ENCODE measurements at places on chromosomes 1 and 21.

DNA sequence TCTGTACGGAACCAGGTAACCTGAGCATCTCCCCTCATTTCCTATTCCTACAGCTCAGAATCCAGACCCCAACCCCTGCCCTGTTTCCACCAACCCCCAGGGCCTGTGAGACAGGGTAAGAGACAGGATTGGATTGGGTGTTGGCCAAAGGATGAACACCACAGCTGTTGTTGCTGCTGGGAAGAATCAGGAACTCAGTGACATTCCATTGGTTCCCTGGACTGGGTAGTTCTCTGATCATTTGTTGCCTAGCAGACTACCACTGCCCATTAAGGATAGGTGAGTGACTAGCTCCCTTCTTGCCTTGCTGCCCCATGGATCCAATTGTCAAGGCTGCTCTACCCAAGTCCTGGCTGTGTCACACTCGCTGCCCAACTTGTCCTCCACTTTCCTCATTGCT is 10.0 kb downstream of the NCSTN start:
- no peak for DNase-seq

DNA sequence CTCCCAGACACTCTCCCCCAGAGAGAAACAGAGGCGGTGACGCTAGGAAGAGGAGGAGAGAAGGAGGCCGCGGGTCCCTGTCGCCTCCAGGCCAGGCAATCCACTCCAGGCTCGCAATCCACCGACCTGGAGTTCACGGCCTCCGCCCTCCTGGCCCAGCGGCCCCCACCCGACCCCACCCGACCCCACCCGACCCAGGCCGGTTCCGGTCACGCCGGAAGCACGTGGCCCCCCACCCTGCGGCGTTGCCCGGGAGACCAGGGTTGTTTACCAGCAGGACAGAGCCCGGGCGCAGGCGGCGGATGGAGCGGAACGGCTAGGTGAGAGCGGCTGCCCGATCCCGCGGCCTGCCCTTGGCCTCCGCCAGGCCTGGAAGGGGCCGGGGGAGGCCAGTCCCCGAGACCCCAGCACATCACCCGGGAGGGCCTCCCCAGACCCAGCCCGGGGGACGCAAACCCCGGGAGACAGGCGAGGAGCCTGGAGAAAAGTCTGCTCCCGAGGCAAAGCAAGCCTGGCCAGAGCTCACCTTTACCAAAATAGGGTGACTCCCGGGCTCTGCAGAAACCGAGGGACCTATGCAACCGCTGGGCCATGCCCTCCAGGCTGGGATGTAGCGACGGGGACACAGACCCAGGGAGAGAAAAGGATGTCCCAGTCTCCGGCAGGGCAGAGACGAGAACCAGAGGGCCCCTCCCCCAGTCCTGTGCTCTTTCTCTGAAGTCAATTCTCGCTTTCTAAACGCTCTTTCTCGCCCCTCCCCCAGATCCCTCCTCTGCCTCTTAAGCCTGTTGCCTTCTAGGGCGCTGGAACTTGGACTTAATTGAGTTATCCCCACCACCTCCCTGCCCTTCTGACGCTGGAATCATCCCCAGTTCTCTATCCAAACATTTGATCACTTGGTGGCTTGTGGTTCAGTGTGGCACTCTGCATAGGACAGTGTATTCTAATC is at the start of the genes PLA2G2C and UBXN10:
TSS of gene PLA2G2C (minus strand) at position 685 of the 949 bp plus-strand sequence. CDS start 9,155 bp downstream, outside the sequence.
TSS of gene UBXN10 (plus strand) at position 263 of the 949 bp plus-strand sequence. CDS start 4,466 bp downstream, outside the sequence.
- DNase-seq, result peak; percentile 28

DNA sequence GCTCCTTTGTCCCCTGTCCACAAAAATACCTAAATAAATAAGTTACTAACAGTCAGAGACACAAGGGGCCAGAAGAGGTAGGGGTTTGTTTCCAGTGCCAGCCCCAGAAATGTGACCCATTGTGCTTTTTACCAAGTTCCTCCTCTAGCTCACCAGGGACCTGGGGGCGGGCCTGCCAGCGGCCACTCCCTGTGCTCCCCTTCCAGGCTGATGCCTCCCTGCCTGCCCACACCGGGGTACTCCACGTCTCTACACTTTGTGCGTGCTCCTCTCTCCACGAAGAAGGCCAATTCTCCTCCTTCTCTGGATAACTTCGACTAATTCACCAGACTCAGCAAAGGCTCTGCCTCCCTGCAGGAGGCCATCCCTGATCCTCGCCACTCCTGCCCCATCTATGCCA is 72.1 kb downstream of the BCAR3 start:
- no peak for DNase-seq

DNA sequence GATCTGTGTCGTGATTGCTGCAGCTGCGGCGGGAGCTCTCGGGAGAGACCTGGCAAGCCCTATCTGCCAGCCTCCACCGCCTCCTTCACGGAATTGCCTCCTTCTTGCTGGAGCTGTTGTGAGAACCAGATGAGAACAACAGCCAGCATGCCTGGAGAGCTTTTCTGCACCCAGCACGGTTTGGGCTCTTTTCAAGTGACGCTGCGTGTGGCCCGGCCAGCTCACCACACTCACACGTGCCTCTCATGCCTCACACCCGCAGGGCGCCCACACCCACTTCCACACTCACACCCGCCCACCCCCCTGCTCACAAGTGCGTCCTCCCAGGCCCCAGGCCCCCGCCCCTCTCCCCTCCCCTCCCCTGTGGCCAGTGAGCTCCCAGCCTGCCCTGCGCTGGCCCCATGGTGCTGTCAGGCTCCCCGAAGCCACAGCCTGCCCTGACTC is 135.7 kb upstream of the RUNX3 start:
- DNase-seq, result peak; percentile 68

DNA sequence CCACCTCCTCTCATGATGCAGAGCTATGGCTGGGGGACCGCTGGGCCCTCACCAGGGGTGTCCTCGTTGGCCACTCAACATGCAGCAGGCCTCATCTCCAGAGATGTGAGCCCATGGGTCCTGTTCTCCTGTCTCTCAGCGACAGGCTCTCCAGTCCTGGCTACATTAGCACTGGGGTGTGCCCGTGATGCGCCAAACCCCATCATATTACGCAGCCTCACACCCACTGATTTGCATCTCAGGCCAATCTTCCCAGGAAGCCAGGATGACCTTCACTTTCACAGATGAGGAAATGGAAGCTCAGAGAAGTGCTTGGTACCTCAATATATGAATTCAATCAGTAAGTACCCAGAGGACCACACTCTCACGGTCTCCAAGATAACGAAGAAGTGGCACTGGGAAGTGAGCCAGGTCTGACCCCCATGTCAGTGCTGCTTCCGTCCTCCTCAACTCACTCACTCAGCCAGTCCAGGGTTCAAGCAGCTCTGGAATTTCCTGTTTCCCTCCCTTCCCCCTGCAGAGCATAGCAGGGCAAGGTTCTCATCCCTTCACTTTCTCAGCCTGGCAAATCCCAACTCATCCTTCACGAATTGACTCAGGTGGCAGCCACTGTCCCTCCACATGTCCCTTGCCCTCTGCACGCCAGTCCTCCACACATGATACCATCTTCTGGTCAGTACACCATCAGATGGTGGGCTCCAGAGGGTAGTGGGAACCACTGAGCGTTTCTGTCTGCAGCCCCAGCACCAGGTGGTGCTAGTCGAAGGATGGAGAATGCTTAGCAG is 28.9 kb upstream of the EVA1B start:
- DNase-seq, result no peak

DNA sequence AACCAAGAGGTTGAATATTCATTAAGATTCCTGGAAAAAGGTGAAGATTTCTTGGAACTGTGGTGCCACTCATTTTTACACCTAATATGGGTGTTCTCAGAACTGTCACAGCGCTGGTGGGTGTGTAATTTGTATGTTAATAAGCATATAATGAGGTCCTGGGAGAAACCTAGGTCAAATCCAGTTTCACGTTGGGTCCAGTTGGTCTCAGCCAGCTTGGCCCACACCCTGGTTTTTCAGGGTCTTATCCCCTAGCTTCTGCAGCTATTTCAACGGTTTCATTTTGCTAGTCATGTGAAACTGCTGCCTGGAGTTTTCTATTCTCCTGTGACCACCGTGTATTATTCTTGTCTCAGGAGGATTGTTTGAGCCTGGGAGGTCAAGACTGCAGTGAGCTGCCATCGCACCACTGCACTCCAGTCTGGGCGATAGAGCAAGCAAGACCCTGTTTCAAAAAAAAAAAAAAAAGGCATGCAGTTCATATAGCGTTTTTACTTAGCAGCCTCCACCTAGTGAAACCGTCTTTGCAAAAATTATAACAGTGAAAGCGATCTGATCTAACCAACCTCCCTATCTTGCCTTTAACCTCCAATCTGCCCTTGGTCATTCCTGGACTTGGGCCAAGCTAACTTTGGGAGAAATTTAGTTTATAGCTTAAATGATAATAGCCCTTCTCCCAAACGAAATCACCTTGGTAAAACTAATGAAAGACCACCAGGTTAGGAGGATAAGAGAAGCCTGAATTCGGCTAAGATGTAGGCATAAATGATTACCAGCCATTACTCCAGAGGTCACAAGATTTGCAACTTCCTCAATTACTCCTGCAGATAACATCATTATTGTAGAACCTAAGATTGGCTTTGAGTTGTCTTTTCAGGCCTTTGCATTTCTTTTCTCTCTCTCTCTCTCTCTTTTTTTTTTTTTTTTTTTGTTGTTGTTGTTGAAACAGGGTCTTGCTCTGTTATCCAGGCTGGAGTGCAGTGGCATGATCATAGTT is 44.0 kb downstream of the PTAFR start:
- no peak for DNase-seq

- DNase-seq, result no peak
Measured at GRCh38 chr1:186617926-186618325, 62.3 kb downstream of the PTGS2 start.

GRCh38 chr1:89483010-89483756 is 41.4 kb upstream of the LRRC8B start:
- DNase-seq, result peak; percentile 67

- DNase-seq, result no peak
Measured at GRCh38 chr1:231236208-231236591, 4.8 kb upstream of the GNPAT start.

DNA sequence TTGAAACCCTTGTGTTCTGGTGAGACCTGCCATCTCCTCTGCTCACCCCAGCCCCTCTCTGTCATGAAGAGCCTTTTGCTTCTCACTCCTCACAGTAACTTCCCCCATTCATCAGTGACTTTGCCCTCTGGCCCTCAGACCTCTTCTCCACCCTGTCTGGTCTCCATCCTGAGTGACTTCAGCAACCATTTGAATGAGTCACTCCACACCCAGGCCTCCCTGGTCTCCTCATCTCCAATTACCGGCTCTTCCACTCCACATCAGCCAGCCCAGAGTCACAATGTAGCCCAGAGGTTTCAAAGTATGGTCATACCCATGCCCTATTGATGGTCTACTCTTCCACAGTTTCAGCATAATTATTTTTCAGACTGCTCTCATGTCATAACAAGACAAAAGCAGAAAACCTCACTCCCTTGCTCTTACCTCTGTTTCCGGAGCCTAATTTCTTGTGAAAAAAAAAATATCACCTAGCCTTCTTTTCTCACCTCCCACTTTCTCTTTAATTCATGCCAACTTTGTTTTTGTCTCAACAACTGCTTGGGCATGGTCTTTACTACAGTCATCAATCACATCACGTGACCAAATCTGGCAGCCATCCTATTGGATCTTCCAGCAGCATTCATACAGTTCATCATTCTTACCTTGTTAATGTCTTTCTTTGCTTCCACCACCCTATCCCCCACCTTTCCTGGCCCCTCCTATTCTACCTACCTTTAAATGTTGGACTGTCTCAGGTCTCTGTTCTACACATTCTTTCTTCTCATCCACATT is 35.6 kb upstream of the NEK7 start:
- DNase-seq, result no peak

DNA sequence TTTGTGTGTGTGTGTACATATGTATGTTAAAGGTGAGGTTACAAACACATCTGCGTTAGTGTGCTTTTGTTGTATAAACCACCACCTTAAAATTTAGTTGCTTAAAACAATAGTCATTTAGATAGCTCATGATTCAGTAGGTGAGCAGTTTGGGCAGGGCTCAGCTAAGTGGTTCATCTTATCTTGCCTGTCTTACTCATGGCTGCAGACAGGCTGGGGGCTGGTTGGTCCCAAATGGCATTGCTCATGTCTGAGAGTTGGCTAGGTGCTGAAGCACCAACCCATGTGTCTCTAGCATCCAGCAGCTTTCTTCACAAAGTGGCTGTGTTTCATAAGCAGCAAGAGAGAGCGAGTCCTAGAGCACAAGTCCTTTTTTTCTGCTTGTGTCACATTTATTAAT is 91.4 kb downstream of the MACF1 start:
- DNase-seq, result no peak

DNA sequence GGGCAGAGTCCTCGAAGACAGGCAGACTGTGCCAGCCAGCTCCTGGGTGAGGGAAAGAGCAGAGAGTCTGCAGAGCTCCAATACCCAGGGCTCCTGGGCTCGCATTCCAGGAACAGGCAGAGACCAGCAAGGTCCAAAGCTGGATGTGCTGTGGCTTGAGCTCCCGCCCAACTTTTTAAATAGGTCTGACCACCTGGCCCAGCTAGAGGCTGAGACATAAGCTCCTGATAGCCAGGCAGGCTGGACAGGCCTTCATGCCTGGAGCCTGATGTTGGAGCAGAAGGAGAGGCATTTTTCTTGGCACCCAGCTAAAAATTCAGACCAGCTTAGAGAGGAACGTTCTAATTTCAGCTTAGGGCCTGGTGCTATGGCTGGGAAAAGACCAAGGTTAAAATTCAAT is 178.4 kb upstream of the TMEM51 start:
- no peak for DNase-seq

GRCh38 chr1:169701261-169702005 is 10.0 kb downstream of the SELL start:
- no peak for DNase-seq

DNA sequence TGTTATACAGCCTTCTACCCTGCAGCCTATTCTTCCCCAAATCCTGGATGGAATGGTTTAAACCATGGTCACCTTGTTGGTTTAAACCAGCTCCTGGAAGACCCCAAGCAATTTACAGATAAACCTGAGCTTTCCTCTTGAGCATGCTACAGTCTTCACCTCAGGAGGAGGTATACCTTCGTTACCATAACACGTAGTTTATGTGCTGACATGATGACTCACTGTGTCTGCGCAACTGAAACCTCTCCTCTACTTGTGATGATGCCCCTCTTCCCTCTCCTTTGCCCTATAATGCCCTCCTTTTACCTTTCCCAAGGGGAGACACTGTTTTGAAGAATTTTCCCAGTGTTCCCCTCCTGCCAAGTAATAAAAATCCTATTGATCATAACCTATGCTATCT is 457.3 kb upstream of the RGS18 start:
- DNase-seq, result no peak

GRCh38 chr1:77348549-77348948 is 66.7 kb downstream of the AK5 start:
- no peak for DNase-seq

DNA sequence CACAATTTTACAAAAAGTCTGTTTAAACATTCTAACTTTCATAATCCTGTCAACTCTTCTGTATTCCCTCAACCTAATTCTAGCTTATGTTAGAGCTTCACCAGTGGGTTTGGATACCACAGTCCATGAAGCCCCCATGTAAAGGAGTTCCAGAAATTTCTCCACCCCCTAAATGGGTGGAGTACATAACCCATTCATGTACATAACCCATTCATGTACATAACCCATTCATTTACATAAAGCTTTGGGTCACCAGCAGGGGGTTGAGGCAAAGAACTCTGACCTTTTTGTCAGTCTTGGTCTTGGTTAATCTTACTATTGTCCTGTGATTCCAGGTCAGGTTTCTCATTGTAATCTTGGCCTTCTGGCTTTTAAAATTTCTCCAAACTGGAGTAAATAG is 61.6 kb downstream of the SMYD2 start:
- no peak for DNase-seq

GRCh38 chr1:199020904-199021303 is 382.1 kb downstream of the PTPRC start:
- DNase-seq, result no peak

- DNase-seq, result no peak
Measured at GRCh38 chr1:241253471-241253870, 103.5 kb downstream of the RGS7 start.

Data from stimulated activated CD8-positive, alpha-beta memory T cell treated with anti-CD3 and anti-CD28 coated beads, Interleukin-7, amount 100 ng/mL, for 4 hours (primary cell).